NCI-H1436 (cell line): ENCODE measurements at places on chromosomes 5 and 9.

DNA sequence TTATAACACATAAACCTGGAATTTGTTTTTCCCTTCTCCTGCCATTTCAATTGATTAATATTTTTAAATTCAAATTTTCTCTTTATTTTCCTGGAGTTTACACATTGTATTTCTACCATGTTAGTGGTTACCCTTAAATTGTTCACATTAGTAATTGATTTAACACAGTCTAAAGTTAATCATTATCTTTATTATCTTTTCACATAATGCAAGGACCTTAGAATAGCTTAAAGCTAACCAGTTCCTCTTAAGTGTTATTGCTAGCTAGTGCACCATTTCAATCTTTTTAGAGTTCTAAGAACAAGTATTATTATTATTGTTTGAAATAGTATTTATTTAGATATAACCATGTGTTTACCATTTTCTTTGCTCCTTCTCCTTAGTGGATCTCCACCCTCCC lies 251.2 kb upstream of the FBXL7 start:
- DNase-seq = no peak

- DNase-seq = no peak
Observed at GRCh38 chr9:37583522-37584121, 7.4 kb upstream of the FBXO10 start.

GRCh38 chr9:76213751-76214150 lies 180.5 kb downstream of the RFK start:
- DNase-seq = no peak

GRCh38 chr9:89659891-89660685 lies 55.3 kb downstream of the GADD45G start:
- DNase-seq = no peak

DNA sequence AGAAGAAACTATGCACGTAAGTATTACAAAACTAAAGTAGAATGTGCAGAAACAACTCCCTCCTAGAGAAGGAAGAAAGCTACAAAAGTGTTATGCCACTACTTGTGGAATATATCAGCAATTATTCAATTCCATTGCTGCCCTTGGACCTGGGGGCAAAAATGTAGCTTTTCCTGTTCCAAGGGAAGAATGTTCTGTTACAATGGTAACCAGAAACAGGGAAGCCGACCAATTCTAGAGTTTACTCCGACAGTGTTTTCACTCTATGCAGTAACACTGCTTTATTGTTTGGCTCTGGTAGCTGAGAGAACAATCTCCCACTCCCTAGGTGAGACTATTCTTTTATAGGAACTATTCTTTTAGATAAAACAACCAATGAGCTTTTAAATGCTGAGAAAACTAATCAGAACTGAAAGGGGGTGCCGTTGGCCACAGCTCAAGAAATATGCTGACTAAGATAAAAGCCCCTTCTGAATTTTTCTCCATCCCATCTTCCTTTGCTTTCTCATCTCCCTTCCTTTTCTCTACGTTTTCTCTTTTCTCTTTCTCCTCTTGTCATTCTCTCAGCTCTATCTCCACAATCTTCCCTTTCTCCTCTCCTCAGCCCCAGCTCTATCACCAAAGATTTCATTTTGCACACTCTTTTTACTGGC lies 54.1 kb downstream of the SLC1A3 start:
- no peak for DNase-seq

DNA sequence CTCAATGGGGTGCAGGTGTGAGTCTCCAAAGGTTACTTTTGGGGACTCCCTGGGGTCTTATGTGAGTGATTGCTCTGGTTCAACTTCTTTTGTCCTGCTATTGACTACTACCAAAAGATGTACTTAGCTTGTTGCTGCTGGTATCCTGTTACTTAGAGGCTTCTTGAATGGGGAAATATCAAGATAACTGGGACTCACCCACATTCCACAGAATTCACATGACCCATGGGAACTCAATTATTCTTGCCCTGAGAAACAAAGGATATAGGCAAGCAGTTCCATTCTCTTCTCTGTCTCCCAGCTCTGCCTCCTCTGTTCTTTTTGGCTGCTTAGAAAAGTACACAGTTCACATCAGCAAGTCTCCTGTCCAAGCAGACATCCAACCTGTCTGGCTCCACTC lies 105.9 kb downstream of the UNC13B start:
- no peak for DNase-seq

DNA sequence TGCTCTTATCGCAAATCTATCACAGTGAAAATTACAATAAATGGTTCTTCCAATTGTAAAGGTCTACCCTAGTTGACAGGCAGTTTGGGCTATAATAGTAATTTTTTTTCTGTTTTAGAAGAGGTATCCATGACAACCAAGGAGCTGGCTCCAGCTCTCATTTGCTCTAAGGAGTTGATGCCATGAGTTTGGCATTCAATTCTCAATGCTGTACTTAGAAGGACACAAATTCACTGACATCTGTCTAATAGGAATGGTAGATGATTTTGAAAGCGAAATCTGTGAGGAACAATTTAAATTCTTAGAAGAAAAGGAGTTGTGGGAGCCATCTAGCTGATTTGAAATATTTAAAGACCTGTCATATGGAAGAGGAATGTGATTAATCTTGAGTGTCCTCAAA lies 203.6 kb upstream of the DAB2 start:
- no peak for DNase-seq

DNA sequence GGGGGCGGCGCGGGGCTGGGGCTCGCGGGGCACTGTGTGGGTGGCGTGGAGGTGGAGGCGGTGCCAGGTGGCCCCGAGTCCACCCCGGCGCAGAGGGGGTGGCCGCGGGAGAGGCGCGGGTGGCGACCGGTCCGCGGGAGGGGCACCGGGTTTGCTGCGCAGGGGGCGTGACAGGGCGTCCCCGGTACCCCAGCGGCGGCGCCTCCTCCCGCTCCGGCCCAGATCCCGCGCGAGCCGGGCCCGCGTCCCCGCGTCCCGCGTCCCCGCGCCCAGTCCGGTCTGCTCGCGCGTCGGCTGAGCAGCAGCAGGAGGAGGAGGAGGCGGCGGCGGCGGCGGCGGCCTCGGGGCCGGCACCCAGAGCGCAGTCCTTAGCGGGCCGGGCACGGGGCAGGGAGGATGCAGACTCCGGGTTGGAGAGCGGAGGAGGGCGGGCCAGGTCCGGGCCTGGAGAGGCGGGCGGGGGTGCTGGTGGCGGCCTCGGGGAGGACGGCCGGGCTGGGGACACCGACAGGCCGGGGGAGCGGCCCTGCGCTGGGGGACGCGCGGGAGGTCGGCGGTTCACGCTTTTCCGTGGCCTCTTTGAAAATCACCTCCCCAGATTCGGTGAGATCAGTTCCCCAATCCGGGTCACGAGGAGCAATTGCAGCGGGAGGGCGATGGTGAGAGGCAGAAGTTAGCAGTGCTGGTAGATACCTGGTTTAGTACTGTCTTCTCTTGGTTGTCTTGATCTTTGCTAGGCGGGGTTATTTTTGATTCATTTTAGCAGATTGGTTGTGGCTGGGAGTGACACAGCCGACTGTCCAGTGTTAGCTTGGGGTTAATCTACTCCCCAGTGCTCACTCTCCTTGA lies 1.7 kb downstream of the TRIO start:
- peak; percentile 33 for DNase-seq

GRCh38 chr5:76818844-76819831 lies at the start of gene F2RL1:
F2RL1 (plus strand) TSS chr5:76819030; CDS start chr5:76819183, 153 bp downstream.
- DNase-seq = peak; percentile 68

GRCh38 chr9:93238953-93239925 lies 55.3 kb downstream of the WNK2 start:
- DNase-seq = no peak

- DNase-seq = no peak
Observed at GRCh38 chr5:57358796-57359592, 123.6 kb downstream of the ACTBL2 start.
